ENCODE measurements at places on chromosomes 1 and 21. TPM values are rescaled to one million over a fixed set of nuclear protein-coding genes. Genes with fewer than 3 reads are reported as not detected.
A peak's percentile ranks its signal among the peaks of the same experiment; 100 is the strongest.

Gene SPATA21
- total RNA-seq = not detected

DNA sequence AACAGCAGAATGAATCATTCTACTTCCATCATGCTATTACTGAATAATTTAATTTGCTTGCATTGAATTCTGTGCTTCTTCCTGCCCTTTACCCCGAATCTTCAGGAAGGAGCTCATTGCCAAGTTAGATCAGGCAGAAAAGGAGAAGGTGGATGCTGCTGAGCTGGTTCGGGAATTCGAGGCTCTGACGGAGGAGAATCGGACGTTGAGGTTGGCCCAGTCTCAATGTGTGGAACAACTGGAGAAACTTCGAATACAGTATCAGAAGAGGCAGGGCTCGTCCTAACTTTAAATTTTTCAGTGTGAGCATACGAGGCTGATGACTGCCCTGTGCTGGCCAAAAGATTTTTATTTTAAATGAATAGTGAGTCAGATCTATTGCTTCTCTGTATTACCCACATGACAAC is 44.2 kb downstream of the MAP3K7CL start:
- no peak for DNase-seq

GRCh38 chr1:189658381-189658780 is 819.3 kb downstream of the BRINP3 start:
- no peak for DNase-seq

- DNase-seq = no peak
Observed at GRCh38 chr1:194952171-194952570, 1656.1 kb downstream of the KCNT2 start.

DNA sequence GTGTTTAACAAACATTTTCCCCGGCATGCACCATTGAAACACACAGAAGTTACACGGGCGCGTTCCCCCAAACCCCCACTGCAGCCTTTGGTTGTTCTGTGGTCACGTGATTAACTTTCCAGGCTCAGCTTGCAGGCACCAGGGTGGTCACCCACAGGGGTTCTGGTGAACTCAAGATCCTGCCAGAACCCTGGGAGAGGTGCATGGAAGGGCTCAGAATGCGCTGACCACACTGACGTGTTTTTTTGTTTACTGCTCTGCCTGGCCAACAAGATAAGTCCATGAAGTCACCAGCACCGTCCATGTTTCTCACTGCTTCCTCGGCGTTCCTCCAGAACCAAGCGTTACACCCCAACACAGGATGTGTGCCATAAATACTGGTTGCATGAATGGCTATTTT is 229.5 kb upstream of the VAMP3 start:
- DNase-seq = peak; percentile 15

GRCh38 chr1:19009882-19010321 is 53.4 kb upstream of the IFFO2 start:
- DNase-seq = no peak

Gene DISC1
- 10.9 TPM for total RNA-seq

GRCh38 chr1:44543786-44544185 is 130.5 kb downstream of the TMEM53 start:
- DNase-seq = peak; percentile 51

Gene NTRK1
- 3.5 TPM for total RNA-seq

DNA sequence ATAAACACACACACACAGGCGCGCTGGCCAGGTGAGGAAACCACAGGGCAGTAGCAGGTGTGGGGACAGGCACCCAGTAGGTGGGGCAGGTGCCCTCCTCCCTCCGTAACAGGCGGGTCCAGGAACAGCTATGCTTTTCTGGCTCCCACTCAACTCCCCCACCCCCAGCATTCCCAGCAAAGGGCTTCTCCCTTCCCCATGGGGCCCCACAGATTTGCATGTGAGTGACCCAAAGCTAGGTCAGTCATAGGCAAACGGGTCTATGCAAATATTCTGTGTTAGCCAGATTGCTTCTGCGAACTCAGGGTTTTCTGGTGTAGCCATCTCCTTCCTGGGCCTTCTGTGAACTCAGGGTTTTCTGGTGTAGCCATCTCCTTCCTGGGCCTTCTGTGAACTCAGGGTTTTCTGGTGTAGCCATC is 114.2 kb downstream of the SIK1 start:
- DNase-seq = no peak

- no peak for DNase-seq
Observed at GRCh38 chr1:115685029-115685705, 43.4 kb downstream of the VANGL1 start.

- no peak for DNase-seq
Observed at GRCh38 chr1:191343816-191344215, 814.4 kb upstream of the RGS18 start.

DNA sequence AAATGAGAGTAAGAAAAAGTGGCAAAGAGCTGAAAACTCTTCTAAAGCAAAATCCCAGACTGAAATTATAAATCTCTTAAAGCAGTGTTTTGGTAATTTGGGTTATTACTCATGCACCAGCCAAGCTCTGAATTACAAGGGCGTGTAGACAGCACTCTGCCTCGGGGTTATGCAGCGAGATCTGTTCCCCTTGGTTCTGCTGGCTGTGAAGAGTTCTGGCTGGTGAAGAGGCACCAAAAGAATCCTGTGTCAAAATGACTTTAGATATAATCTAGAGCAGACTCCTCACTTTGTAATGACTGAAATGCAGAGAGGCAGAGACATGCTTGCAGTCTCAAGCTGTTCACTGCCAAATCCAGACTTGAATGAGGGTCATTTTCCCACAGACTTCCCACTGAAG is 461.8 kb upstream of the CXADR start:
- no peak for DNase-seq

GRCh38 chr1:18005238-18005637 is 102.4 kb upstream of the IGSF21 start:
- DNase-seq = no peak

Gene IL22RA1
- 0.10 TPM for total RNA-seq

DNA sequence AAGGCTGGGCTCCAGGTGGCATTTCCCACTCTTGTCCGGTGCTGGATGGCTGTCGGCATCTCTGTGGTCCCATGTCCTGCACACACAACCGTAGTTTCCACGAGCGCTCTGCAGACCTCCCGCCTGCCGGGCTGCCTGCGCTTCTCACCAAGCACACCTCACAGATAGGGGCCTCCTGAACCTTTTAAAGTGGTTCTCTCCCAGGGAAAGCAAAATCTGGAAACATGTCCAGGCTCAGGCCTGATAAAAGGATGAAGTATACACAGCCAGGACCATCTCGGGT is 46.2 kb downstream of the CAPN9 start:
- no peak for DNase-seq

DNA sequence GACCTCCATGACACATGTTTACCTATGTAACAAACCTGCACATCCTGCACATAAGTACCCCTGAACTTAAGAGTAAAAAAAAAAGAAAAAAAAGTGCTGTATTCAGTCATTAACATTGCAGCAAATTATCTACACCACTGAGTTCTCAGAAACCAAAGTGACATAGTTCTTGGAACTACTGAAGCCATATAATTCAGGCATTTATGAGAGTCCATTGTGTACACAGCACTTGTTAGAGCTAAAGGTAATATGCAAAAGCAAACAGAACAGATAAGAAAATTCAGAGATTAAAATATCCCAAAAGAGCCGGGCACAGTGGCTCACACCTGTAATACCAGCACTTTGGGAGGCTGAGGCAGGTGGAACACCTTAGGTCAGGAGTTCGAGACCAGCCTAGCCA is 38.0 kb downstream of the F5 start:
- no peak for DNase-seq

All from posterior vena cava (tissue), 2 donors.